ENCODE measurements at places on chromosomes 1 and 21. TPM values are rescaled to one million over a fixed set of nuclear protein-coding genes. Genes with fewer than 3 reads are reported as not detected.

DNA sequence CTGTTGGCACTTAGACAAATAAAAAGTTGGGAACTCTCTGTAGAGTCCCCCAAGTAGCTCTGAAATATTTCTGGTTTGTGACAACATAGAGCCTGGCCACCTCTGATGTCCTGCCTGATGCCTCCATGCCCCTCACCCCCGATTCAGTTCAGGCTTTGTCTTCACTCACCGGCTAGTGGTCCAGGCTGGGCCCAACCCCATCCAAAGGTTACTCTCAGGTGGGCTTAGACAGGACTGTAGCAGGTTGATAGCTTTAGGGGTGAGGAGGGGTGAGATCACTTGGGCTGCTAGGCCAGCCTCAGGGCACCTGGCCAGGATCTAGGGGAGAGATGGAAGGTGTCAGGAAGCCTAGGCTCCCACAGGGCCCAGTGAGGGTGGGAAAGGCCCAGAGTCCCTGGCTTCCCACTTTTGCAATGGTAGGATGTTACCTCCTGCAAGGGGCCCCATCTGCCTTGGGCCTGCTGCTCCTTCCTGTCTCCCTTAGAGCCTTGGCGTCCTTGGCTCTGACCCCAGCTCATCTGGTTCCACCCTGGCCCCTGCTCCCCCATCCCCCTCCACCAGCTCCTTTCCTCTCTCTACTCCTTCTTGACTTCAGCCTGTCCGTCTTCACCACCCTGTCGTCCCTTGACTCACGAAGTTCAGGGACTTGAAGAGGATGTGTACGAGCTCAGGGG lies 6.7 kb downstream of the EPS8L3 start:
- peak; percentile 8 for DNase-seq

- DNase-seq: no peak
Observed at GRCh38 chr1:11960715-11961114, 19.5 kb upstream of the MFN2 start.

DNA sequence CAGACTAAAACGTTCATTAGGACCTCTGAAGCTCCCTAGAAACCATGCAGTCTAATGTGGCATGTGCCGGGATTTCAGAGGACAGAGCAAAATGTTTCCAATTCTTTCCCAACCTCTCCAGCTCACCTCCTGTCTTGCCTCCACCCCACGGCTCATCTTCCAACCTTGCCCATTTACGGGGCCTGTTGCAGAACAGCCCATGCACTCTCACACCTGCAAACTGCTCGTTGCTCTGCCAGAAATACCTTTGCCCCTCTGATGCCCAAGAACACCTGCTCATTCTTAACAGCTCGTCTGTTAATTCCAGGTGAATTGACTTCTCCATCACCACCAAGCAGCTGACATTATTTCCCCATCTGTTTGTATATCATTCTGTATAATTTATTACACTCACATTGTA lies 53.9 kb upstream of the LBR start:
- no peak for DNase-seq

Gene NIBAN1
- total RNA-seq: 3.8 TPM

DNA sequence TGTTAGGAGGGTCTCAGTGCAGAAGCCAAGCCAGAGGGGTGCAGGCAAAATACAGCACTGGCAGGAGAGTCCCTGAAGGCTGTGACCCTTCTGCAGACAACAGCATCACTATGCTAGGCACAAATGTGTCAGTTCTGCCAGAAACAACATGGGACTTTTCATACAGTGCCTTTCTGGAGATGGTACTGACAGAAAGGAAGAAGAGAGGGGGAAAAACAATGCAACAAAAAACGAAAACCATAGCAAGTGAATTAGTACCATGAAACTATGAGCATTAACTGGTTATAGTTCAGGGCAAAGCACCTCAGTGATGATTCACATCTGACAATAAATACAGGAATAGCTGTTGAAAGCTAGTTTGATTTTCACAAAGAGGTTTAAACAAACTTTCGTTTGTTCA lies 140.8 kb upstream of the NBPF11 start:
- no peak for DNase-seq

GRCh38 chr21:40324389-40324788 lies 457.2 kb downstream of the PCP4 start:
- no peak for DNase-seq

DNA sequence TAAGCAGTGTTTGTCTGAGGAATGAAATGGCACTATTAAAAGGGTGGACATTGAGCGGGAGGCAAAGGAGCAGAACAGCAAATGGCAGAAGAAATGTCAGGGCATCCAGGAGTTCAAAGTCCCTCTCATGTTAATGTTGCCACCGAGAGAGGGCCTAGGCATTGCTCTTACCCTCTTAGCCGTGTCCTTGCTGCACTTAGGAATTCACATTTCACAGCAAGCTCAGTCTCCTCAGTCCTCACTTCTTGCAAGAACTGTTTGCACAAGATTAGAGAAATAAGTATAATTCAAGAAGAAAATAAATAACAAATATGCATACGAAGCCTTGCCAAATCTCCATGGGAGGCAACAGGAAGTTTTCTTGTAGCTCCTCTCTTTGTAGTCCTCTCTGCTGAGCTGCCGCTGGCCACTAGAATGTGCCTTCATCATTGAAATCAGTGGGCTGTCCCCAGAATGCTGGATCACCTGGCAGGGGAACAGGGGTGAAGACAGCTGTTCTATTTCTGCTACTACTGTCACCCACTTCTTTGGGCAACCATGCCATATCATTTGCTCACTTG lies 205.8 kb downstream of the ZNF326 start:
- DNase-seq: no peak

Gene GALNT2
- total RNA-seq: 99.1 TPM

Gene AGBL4
- 2.5 TPM for total RNA-seq

DNA sequence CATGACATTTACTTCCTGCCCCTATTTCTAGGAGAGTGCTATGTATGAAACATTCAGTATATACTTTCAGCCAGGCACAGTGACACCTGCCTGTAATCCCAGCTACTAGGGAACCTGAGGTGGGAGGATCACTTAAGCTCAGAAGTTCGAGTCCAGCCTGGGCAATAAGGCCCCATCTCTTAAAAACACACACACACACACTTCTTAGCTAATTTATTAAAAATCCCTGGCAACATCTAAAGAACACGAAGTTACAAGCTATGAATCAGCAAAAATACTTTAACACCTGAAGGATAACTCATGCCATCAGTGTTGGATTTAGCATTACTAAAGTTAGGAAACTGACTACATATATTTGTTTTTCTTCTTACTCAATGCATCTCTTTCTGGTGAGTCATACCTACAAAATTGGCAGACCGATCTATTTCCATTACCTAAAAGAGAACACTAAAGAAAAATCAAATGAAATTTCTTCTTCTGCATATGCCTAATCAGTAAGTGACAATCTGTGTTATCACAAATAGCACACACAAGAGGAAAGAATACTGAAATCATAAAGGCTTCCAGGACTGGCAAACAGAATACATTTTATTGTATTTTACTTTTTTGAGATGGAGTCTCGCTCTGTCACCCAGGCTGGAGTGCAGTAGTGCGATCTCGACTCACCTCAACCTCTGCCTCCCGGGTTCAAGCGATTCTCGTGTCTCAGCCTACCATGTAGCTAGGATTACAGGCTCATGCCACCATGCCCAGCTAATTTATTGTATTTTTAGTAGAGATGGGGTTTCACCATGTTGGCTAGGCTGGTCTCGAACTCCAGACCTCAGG lies 41.4 kb downstream of the RNF115 start:
- DNase-seq: no peak

Gene LCE1D
- not detected for total RNA-seq

DNA sequence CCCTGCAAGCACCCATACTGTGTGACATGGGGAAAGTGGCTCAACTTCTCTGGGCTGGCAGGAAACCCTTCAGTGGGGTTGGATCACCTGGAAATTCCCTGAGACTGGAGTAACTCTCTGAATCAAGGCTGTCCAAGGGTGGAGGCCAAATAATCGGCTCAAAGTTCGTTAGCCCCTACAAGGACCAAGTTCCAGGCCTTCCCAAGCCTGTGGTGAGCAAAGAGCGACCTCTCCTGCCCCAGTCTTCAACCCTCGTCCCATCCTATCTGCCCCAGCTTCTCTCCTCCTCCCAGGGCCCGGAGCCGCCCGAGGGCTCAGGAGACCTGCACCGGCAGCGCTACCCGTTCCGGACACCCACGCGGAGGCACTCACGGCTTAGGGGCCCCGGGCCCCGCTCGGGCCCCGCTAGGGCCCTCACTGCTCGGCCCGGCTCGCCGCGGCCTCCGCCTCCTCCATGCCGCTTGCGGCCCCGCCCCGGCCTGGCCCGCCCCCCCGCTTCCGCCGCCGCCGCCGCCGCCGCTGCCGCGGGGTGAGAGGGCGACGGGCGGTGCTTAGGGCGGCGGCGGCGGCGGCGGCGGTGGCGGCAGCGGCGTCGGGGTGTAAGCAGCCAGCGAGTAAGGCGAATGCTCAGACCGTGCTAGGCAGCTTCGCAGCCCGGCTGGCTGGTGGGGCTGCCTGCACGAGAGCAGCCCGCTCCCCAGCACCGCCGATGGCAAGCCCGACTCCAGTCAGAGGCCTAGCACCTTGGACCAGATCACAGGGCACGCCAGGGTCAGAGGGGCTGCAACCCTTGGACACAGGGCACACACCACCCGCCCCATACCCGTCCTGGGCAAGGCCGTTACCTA lies at the start of gene POMGNT1:
TSS of gene POMGNT1 (minus strand) at position 471 of the 848 bp plus-strand sequence. CDS start 613 bp downstream, outside the sequence.
- peak; percentile 98 for DNase-seq

GRCh38 chr1:51818487-51818886 lies 60.0 kb downstream of the NRDC start:
- DNase-seq: no peak

DNA sequence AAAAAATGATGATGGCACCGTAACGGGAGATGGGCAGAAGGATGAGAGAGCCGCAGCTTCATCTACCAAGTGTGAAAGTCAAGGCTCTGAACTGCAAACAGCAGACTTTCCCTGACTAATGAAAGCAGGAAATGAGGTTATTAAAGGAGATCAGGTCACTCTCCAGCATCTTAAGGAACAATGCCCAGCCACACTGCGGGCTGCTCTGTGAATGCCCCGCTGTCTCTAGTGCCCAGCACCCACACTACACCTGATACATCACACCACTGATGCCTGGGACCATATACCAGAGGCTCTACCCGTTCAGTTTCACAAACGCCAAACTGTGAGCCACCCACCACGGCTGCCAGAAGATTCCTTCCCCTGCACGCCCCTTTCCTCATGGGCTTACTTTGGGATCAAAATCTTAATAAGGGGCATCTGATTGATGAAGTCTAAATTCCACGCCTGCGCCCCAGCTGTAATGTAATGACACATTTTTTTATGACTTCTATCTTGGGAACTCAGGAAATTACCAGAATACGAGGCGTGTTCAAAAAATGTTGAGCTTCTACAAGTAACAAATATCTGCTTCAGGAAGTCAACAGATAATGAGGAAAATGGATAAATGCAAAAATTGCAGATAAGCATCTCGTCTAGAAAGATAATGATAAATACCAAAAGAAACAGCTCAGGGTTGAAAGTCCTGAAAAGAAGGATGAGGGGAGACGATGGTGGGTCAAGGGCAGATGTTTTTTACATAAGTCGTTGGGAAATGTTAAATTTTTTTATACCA lies 72.0 kb downstream of the MIS18A start:
- no peak for DNase-seq

- DNase-seq: no peak
Observed at GRCh38 chr21:39385299-39386145, 36.6 kb upstream of the HMGN1 start.

GRCh38 chr1:229832695-229833094 lies 206.6 kb downstream of the URB2 start:
- no peak for DNase-seq

DNA sequence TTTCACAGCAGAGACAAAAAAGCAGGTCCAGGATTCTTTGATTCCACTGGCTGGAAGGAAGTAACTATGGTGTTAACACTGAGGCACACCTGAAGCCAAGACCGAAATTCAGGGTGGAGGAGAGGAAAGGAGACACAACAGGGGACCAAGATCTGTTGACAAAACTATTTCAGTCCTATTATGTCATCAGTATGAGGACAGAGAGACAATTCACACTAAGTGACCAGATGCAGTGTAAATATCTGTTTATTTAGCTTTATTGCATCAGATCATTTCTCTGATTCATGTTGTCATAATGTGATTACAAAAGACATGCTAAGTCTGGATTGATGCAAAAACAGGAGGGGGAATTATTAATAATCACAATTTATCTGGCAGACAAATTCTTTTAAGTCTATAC lies 118.8 kb downstream of the SIPA1L2 start:
- DNase-seq: no peak

DNA sequence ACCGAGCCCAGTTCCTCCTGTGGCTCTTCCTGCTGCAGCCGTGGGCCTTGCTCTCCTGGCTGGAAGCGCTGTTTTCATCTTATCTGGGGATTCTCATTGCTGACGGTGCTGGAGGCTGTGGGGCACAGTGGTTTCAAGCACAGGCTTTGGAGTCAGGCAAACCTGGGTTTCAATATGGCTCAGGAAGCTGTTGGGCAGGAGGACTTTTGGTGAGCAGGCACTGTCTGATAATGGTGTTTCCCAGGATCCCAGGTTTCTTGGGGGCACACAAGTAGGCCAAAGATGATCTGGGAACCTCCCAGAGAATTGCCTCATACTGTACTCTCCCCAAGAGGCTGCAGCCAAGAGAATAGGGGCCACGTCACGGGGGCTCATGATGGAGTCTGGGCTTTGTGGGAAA lies 105.6 kb upstream of the TRABD2B start:
- DNase-seq: no peak

GRCh38 chr1:218775501-218776021 lies 398.1 kb upstream of the LYPLAL1 start:
- no peak for DNase-seq

- no peak for DNase-seq
Observed at GRCh38 chr1:224879162-224879803, 50.2 kb upstream of the DNAH14 start.

DNA sequence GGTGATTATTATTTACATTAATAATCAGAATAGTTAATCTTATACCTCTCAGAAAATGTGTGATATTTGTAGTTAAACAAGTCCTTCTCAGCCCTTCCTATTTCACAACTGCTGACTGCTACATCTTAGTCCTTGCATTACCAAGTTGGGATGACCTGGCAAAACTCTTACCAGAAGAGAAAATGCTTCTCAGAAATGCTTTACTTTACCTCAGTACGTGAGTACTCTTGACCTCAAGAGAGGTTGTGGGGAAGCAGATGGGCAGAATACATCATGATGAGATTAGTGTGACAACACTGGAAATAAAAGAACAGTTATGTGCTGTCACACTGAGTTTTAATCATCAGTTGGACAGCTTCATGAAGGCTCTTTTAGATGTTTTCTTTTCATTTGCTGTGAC lies 16.2 kb downstream of the CFAP126 start:
- DNase-seq: no peak

Gene ASCL5
- not detected for total RNA-seq

DNA sequence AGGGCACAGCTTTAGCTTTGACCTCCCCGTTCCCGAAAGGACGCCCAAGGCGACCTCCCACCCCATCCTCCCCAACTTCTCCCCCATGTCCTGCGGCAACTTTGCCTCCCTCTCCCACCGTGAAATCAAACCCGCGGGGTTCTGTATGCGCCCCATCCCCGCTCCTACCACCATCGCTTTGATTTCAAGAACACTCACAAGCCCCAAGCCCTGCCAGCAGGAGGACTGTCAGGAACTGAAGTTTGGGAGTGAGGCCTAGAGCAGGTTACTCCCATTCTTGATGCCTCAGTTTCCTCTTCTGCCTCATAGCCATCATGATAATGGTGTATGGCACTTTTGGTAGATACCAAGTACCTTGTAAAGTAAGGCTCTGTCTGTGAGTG lies 2.3 kb downstream of the PTPRU start:
- DNase-seq: no peak
